Iris pigment epithelial cell (primary cell): ENCODE measurements at places on chromosomes 5 and 9.
A peak's percentile ranks its signal among the peaks of the same experiment; 100 is the strongest.

DNA sequence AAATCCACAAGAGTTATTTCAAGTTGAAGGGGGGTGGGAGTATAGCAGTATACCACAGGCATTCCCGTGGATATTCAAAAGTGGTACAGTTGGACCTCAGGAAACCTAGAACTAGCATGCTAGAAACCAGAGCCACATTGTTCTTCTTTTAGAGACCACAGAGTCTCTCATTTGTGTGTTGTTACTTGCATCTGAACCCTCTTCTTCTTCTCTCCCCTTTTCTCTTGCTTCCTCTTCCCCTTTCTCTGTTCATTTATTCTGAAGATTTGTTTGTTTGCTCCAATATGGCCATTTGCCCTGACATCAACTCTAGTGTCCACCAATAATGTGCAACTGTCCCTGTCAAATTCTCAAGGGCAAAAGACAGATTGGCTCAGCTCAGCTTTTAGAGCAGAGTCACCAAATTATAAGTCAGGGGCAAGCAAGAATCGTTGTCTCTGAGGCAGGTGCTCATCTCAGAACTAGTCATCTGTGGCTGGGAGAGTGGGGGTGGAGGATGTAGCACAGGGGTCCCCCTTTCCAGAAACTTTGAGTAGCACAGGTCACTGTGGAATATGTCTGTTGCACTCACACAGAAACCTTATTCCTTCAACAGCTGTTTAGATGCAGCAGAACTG is 321.1 kb downstream of the ARRDC3 start:
- no peak for DNase-seq

GRCh38 chr9:6845880-6846279 is 88.1 kb downstream of the KDM4C start:
- peak; percentile 27 for DNase-seq

DNA sequence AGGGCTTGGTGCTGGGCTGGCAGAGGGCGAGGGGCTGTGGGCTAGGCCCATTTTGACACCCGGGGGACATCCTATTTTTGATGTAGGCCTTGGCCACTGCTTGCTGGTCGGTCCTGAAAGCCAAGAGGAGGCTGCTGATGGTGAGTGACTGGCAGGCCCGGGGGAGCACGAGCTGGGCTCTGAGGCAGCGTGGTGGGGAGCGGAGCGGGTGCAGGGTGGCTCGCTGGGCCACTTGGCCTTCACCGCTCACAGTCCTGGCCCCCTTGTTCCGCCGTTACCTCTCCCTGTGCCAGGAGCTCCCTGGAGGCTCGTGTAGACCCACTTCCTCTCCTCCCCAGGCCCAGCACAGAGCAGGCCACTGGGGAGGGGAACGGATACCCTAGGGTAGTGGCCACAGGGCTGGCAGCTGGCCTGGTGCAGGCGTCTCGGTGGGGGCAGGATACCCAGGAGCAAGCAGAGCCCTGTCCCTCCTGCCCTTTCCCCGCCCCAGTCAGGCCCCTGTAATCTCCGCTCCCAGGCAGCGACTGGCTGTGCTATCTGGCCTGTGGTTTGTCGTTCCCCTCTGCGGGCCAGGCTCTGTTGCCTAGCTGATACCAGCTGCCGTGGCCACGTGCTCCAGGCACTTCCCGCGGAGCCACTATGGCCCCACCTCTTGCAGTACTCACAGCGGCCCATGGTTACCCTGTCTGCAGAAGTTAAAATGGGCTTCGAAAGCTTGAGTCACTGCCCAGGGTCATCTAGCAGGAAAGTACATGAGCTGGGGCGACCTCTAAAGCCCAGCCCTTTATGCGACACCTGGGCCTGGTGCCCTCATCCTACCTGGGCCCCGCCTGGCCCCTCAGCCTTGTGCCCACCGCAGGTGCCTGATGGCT is 11.7 kb upstream of the DOLPP1 start:
- no peak for DNase-seq

GRCh38 chr5:11684607-11685006 is 219.6 kb downstream of the CTNND2 start:
- DNase-seq, result no peak

- no peak for DNase-seq
These were observed 100.1 kb downstream of the PSAT1 start for GRCh38 chr9:78397045-78397444.

DNA sequence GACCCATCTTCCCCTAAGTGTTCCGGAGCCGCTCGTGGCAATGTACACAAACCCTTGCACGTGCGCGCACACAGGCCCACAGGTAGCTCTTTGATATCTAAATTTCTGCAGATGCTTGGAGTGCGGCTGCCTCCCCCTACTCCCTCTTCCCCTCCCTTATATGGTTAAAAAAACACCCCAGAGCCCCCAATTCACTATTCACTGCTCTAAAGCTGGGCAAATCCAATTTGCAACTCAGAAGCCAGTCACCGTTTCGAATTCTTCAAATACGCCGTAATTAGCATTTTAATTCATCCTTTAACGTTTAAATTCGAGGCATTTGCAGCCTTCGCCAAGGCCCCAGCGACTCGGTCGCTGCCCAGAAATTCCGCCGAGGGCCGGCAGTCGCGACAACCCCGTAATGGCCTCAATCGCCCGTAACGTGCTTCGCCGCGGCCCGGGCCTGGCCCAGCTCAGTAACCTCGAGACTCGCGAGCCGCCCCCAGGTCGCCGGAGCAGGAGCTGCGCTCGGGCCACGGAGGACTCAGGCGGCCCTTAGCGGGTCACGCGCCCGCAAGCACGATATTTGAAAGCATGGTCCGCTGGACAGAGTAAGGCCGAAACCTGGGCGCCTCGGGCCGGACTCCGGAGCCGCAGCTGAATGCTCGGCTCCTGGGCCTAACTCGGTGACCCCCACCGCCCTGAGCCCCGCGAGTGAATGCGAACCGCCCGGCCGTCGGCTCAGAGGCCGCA is 1.3 kb downstream of the IRX2 start:
- no peak for DNase-seq

DNA sequence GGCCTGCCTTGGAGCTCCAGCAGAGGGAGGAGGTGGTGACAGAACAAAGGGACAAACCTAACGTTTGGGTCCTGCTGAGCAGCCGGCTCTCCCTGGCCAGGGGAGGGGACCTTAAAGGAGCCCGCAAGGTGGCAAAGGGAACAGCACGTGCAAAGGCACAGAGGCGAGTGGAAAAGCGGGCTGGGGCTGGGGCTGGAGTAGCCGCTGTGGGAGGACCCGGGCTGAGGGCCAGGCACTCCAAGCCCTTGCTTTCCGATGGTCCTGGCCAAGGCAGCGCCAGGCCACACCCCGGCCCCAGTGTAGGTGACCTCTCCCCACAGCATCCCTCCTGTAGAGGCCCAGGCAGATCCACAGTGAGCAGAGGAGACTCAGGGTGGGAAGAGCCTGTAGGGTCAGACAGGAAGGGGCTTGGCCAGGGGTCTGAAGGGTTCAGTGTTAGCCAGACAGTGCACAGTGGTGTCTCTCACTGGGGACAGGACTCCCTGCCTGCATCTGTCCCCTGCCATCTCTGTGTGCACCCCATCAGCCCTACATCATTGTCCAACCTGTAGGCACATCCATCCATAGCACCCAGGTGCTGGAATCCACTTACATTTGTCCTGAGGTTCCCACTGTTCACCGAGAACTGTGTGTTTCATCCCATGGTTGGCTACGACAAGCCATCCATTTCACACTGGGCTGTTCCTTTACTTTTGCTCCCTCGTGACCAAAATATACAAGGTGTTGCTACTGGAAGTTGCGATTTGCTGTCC is 77.0 kb downstream of the NEK6 start:
- no peak for DNase-seq

- no peak for DNase-seq
These were observed 1.7 kb downstream of the TESK1 start for GRCh38 chr9:35606726-35607125.

DNA sequence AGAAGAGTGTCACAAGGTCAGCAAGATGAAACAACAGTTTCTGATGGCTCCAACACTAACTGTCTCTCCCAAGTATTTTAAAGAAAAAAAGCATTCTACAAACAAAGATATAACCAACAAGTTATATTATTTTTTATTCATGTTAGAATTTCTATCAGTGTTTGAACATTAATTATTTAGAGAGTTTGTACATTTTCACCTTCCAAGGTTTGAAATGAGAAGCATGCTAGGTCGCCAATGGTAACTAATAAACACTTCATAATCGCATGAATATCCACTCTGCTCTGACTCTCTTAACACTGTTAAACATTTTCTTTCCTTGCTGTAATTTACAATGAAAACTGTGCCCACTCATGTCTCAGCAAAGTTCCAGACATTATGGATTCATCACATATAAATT is 73.5 kb downstream of the PTCH1 start:
- DNase-seq, result no peak

DNA sequence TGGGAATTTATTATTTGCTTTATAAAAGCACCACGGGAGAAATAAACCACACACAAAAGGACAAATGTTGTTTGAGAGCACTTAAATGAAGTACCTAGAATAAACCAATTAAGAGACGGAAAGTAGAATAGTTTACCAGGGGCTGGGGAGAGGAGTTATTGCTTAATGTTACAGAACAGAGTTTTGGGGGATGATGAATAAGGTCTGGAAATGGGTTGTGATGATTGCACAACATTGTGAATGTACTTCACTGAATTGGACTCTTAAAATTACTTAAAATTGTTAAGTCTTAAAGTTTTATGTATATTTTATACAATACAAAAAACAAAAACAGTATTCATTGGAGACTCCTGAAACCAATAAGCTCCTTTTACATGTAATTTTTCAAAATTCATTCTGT is 1.5 kb downstream of the ZBTB43 start:
- DNase-seq, result peak; percentile 63

DNA sequence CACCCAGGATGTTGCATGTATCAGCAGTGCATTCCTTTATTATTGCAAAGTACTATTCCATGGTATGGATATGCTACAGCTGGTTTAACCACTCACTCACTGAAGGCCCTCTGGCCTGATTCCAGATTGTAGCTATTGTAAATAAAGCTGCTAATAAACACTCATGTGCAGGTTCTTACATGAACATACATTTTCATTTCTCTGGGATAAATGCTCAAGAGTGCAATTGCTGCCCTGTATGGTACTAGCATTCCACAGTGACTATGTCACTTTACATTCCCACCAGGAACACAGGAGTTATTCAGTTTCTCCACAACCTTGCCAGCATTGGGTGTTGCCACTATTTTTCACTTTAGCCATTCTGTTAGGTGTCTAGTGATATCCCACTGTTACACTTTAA is 267.6 kb downstream of the SPOCK1 start:
- DNase-seq, result peak; percentile 4

GRCh38 chr9:122356627-122357026 is 14.2 kb upstream of the PTGS1 start:
- DNase-seq, result no peak

GRCh38 chr9:17191082-17191481 is 56.2 kb downstream of the CNTLN start:
- DNase-seq, result peak; percentile 55

GRCh38 chr5:78497573-78498533 is 137.4 kb downstream of the SCAMP1 start:
- DNase-seq, result no peak
